ENCODE measurements at places on chromosomes 7 and 10. TPM values are rescaled to one million over a fixed set of nuclear protein-coding genes. Genes with fewer than 3 reads are reported as not detected.

PSD gene
- total RNA-seq, result 1.6 TPM

OR9A2 gene
- not detected for total RNA-seq

C10orf67 gene
- not detected for total RNA-seq

CYP3A7 gene
- not detected for total RNA-seq

VWDE gene
- total RNA-seq, result not detected

ATP6V0A4 gene
- not detected for total RNA-seq
